ENCODE measurements at places on chromosomes 1 and 21. TPM values are rescaled to one million over a fixed set of nuclear protein-coding genes. Genes with fewer than 3 reads are reported as not detected.

Gene BCL2L15
- total RNA-seq = 0.82 TPM

Gene DDR2
- 4.1 TPM for total RNA-seq

Gene LRRC3
- total RNA-seq = 3.7 TPM

Gene PCSK9
- 4.1 TPM for total RNA-seq

Gene RNU1-4
- under 0.01 TPM for total RNA-seq

Gene PSEN2
- total RNA-seq = 33.4 TPM

Gene KISS1
- not detected for total RNA-seq

Gene CD84
- 1.6 TPM for total RNA-seq

Gene MROH9
- total RNA-seq = not detected

Gene RNASEL
- total RNA-seq = 4.1 TPM

Gene NUDT4B
- 15.9 TPM for total RNA-seq

Gene TRMT1L
- total RNA-seq = 23.6 TPM

Gene ALG14
- total RNA-seq = 3.7 TPM

Gene ATP6V1G3
- not detected for total RNA-seq

Gene CA6
- total RNA-seq = not detected
